A549 treated with Hydrocortisone at 1 μM for 4 hours (cell line): ENCODE measurements at places on chromosomes 4 and X. TPM values are rescaled to one million over a fixed set of nuclear protein-coding genes. Genes with fewer than 3 reads are reported as not detected.

Gene ADGRA3
- total RNA-seq: 14.0 to 21.2 TPM (median 18.1 TPM) in 5 replicates

Gene UGT2B15
- 0.05 to 0.13 TPM (median 0.07 TPM) in 4 of 5 replicates, not detected in the other for total RNA-seq

Gene ATP2B3
- 0.05 to 0.31 TPM (median 0.12 TPM) in 5 replicates for total RNA-seq

Gene CT45A5
- total RNA-seq: 0.10 to 0.13 TPM (median 0.12 TPM) in 3 of 5 replicates, not detected in the others

Gene MBNL3
- 0.01 to 0.07 TPM in 2 of 5 replicates, not detected in the others for total RNA-seq

Gene FGF13
- total RNA-seq: 0.07 to 0.08 TPM in 2 of 5 replicates, not detected in the others

Gene VCX
- total RNA-seq: not detected in 5 replicates

Gene ARMCX5
- 7.4 to 13.6 TPM (median 9.2 TPM) in 5 replicates for total RNA-seq

Gene TLL1
- total RNA-seq: 0.13 to 0.22 TPM (median 0.21 TPM) in 5 replicates
